ENCODE measurements at places on chromosomes 16 and 17. TPM values are rescaled to one million over a fixed set of nuclear protein-coding genes. Genes with fewer than 3 reads are reported as not detected.

KRT31 gene
- not detected for total RNA-seq

HAPSTR1 gene
- 26.0 TPM for total RNA-seq

DNA sequence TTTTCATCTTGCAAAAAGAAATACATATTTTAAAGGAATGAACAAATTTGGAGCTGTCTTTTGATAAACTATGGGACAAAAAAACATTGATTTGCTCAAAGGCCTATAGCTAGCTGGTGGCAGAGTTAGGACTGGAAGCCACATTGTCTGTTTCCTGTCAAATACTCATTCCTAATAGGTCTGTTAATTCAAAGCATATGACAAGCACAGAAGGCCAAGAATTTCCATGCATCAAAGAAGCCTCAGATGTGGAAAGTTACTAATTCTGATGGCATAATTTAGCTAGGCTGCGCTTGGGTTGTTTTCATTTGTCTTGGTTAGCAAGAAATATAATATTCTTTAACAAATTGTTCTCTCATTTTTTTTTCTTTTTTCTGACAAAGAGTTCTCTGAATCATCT is 98.0 kb downstream of the CDK5R1 start:
- no peak overlapping the region for H3K27ac ChIP-seq
- DNase-seq: no peak
- H3K27me3 ChIP-seq: no peaks in the 10 kb centered on the region
- H3K4me3 ChIP-seq: no peak overlapping the region
- H3K4me1 ChIP-seq: no peaks in the 10 kb centered on the region

GRCh38 chr17:27743281-27743885 is 56.9 kb downstream of the NOS2 start:
- H3K27me3 ChIP-seq: no peaks in the 10 kb centered on the region
- H3K36me3 ChIP-seq: no peaks in the 10 kb centered on the region
- no peak overlapping the region for H3K4me3 ChIP-seq
- no peaks in the 10 kb centered on the region for H3K4me1 ChIP-seq
- H3K27ac ChIP-seq: no peak overlapping the region

All from pancreas (tissue), 10 donors.